ENCODE measurements at places on chromosomes 7 and 10.

GRCh38 chr7:112723416-112723815, 66.8 kb downstream of the TMEM168 start:
- DNase-seq: peak; percentile 2

- no peak for DNase-seq
Measured at GRCh38 chr10:3619241-3619640, 165.8 kb downstream of the KLF6 start.

DNA sequence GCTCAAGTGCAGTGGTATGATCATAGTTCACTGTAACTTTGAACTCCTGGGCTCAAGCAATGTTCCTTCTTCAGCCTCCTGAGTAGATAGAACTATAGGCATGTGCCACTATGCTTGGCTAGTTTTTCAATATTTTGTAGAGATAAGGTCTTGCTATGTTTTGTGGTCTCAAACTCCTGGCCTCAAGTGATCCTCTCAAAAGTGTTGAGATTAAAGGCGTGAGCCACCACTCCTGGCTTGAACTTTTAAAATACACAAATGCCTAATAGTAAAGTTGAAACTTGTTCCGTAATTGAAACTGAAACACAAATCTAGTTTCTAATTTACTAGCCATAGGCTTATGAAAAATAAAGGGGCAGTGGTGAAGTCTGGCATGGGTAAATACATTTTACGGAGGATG, 65.7 kb downstream of the AP3M1 start:
- no peak for DNase-seq

DNA sequence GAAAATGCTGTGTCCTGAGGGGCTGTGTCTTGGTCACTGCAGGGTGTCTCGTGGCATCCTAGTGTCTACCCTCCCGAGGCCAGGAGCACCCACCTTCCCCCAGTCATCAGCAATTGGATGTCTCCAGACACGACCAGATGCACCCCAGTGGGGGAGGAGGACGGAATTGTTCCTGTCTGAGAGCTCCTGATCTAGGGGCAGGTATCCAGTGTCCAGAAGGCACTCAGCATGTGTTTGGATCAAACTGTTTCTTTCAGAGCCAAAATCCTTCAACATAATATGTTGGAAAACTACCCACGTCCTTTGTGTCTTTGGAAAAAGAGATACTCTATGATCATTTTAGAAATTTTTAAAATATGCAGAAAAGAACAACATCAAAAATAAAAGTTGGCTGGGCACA, 16.9 kb downstream of the PRKRIP1 start:
- DNase-seq: no peak

DNA sequence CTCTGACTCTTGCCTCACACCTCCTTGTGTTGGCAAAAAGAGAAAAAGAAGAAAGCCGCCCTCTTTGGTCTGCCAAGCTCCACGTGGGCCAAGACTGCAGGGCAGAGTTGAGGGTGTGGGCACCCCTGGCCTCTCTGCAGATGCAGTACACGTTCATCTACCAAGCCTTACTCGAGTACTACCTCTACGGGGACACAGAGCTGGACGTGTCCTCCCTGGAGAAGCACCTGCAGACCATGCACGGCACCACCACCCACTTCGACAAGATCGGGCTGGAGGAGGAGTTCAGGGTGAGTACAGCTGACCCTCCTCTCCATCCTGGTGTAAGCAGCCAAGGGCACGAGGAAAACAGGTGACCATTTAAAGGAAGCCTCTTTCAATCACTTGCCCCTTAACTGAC, 56.1 kb downstream of the MKI67 start:
- no peak for DNase-seq

GRCh38 chr10:86592413-86592812, 61.9 kb upstream of the OPN4 start:
- no peak for DNase-seq

DNA sequence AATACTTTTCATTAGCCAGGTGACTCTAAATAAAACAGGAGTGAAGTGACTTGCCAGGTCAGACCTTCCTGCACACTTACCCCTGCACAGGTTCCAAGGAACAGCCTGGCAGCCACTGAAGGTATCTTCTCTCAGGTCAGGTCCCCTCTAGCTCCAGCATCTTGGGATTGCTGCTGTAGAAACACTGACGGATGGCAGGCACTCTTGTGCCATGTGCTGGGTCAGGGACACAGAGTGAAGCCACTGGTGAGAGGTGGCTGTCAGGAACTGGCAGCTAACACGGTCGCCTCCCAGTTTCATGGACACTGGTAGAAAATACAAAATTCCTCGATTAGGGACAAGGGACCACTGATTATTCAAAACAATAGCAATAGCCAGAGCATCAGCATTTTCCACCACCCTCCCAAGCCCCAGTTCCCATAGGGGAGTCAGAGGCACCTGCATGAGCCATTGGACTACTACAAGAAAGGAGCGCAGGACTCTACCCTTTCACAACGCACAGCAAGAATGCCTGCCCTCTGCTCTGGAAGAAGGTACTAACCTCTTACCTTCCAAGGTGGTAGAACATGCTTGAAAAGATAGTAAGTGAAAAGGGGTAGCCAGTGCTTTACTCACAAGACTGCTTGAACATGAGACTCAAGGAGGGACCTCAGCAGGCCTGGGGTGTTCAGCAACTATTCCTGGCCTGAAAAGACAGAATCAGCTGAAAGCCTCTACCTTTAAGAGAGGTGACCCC, 5.1 kb upstream of the MYO1G start:
- no peak for DNase-seq
